ENCODE measurements at places on chromosomes 1 and 21.
A peak's percentile ranks its signal among the peaks of the same experiment; 100 is the strongest.

DNA sequence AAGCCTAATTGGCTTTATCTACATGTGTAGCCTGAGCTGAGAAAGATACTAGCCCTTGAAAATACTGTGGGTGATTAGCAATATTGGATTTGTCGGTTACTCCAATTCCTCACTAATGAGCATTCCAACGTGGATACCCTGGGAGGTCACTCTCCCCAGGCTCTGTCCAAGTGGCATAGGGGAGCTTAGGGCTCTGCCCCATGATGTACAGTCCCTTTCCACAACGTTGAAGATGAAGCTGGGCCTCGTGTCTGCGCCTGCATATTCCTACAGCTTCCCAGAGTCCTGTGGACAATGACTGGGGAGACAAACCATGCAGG, 2.6 kb downstream of the RCC1 start:
- DNase-seq, result no peak

DNA sequence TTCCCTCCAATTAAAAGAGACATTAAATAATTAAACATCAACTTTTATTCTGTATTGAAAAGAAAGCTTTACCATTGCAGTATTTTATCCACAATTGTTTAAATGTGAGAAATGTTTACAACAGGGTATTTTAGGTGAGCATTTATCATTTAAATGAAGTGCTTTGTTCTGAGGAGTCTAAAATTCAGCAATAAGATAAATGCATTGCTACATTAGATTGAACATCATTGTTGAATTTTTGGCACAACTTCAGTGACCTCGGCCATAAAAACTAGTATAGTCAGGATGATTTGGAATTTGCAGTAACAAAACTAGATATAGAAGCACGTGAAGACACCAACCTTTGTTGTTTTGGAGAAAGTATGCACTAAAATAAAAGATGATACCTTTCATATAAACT, 692.9 kb downstream of the USP25 start:
- no peak for DNase-seq

DNA sequence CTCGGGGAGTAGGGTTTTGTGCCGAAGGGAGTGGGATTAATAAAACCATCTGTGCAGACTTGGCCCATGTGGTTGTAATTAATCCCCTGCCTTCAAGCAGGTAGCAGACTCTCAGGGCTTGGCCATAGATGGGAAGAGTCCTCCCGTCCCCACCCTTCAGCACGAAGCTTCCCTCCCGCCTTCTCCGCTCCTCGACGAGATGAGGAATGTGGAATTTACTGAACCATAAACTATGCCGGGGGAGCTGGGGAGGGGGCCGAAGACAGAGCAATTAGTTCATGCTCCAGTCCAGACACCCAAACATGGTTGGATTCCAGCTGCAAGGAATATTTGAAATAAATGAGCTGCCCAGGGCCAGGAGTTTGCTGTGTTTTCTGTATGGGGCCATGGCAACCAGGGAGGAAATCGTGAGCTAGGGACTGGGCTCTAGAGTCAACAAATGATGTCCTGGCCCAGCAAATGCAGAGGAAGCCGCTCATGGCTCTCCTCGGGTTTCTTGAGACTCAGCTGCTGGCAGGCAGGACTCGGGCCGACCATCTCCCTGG, 78.8 kb downstream of the SPSB1 start:
- DNase-seq, result no peak

- DNase-seq, result no peak
Observed at GRCh38 chr1:21553116-21553926, 44.1 kb downstream of the ALPL start.

GRCh38 chr1:8461351-8462110, 143.6 kb downstream of the SLC45A1 start:
- no peak for DNase-seq

DNA sequence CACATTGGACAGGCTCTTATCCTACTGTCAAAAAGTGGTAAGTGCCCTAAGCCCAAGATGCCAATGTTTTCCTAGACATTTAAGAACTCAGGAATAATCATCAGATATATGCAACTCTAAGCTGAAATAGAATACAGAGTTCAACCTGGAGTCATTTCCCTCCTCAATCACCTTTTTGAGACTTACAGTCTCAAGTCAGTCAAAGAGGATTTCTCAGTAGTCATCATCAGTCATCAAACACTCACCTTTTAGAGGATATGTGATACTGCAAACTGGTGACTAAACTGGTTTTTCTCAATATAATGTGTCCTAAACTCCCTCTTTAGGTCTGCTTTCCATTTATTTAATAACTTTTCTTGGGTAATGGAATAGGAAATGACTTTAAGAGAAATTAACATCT, 145.3 kb upstream of the ADAMTS5 start:
- no peak for DNase-seq

- DNase-seq, result no peak
Observed at GRCh38 chr1:240309769-240310168, 218.1 kb downstream of the FMN2 start.

DNA sequence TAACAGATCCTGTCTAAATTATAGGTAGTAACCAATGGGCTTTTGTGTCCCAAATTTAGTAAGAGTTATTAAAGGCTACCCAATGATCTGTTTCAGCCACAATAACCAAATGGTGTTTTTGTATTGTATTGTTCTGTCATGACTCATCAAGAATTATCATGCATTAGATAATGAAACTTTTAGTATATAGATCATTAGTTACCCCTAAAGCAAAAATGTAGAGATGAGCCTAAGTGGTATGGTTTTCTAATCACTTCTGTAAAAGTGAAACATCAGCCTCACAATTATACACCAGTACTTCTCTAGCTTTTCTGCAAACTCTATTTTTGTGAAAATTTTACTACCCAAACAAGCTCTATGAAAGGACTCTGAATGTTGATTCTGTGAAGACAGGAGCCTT, 71.4 kb downstream of the LRRC7 start:
- no peak for DNase-seq

DNA sequence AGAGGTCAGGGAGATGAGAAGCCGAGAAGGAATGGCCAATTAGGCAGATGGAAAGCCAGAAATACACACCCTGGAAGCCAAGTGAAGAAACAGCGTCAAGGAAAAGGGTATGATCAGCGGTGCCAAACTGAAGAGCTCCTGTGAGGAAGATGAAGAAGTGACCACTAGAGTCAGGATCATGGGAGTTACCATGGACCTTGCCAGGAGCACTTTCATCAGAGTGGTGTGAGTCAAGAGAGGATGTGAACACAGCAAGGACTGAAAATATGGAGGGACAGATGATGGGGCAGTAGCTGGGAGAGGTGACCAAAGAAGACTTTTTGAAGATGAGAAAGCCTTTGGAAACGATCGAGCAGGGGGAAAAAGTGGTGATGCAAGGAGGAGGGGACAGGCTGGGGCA, 50.4 kb downstream of the CD34 start:
- DNase-seq, result no peak

DNA sequence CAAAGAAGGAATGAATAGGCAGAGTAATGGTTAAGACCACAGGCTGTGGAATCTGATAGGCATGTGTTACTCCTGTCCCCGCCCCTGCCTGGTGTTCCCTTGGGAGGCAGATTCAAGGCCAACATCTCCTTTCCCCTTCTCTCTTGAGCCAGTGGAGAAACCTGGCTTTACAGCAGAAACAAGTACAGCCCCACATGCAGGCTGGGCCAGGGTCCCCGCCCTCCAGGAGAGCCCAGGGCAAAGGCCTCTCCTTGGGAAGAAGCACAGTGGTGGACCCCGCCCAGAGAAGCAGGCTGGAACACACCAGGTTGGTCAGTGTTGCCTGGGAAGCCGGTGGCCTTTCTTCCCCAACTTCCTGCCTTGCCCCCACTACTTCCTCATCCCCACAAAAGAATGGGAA, 6.8 kb downstream of the C1orf167 start:
- no peak for DNase-seq

DNA sequence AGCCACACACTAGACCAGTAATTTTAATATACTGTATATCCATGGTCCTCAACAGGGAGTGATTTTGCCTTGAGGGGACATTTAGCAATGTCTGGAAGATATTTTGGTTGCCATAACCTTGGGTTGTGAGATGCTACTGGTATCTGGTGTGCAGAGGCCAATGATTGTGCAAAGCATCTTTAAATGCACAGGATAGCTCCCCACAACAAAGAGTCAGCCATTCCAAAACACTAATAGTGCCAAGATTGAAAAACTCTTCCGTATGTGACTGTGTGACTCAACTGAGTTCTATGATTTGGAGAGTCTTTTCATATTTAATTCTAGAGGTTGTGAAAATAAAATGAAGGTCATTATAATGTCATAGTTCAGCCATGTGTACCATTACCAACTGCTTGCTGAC, 141.4 kb upstream of the CACYBP start:
- no peak for DNase-seq

DNA sequence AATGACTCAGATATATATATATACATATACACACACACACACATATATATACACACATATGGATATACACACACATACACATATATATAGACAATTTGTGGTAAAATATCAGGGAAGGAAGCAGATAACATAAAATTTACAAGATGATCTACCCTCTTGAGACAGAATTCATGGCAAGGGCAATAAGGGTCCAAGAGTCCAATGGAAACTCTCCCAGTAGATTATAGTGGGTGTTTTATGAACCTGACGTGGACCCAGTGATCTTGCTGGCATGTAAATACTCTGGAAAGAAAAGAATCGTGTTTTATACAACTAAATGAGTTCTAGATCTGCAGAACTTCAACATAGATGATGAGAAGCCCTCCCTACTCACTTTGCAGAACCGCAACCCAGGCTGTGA, 49.3 kb downstream of the DENND1B start:
- no peak for DNase-seq

DNA sequence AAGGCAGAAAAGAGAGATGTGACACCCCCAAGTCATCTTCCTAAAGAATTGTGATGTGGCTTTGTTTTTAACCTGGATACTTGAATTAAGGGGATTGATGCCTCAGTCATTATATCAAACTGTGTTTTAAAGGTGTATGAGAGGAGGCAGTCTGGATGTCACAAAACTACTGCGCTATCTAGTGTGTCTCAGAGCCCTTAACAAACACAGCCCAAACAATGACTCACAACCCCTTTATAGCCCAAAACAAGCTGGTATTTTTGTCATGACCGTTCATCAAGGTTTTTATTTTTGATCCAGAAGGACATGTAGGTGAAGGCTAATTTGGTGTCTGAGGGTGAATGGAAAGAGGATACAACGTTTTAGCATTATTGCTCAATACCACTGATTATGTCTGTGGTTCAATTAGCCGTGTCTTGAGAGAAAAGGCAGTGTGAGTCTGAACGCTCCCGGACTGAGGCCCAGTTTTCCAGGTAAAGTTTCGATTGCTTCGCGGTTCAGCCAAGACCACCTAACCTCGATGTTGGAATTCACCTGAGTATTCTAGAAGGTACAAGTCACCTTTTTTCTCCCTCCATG, 71.6 kb downstream of the SGIP1 start:
- DNase-seq, result no peak

DNA sequence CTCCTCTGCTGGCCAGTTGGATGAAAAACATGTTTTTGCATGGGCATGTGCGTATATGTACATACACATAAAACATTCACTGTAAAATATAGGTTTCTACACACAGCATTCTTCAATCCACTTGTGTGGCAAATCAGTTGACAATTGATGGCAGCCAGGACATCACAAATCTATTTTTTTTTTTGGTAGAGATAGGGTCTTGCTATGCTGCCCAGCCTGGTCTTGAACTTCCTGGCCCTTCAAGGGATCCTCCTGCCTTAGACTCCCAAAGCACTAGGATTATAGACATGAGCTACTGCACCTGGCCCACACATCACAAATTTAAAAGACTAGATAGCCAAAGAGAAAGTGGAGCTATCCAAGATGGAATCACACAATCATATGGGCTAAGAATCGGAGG, 39.6 kb downstream of the ARHGEF11 start:
- DNase-seq, result no peak

DNA sequence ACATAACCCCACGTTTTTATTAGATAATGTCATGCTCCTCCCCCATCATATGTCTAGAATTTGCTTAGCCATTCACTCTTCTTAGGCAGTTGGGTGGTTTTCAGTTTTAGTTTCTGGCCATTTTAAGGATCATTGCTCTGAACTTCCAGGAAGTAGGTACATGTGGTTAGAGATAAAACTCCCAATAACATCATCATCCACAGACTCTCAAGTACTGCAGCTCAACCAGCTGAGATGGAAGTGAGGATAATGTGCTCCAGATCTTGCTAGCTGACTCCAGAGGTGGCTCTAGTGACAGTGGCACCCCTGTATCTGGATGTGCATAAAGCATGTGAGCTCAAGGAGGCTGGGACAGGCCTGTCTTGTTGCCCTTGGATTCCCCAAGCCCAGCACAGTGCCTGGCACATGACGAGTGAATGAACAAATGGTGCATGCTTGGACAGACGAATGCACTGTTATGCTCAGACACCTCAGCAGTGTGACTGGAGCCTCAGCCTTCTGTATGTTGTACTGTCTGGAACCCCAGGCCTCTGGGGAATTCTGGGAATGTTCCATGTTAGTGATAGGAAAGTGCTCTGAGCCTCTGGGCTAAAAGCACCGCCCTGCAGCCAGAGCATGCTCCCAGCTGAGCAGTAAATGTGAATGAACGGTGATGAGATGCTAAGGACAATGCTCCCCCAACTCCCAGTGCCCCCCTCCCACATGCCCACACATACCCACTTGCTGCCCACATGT, 16.4 kb upstream of the KCNN3 start:
- no peak for DNase-seq

- peak; percentile 22 for DNase-seq
Observed at GRCh38 chr1:211329764-211330201, 3.1 kb downstream of the TRAF5 start.

GRCh38 chr1:23496490-23497181, 12.7 kb upstream of the ASAP3 start:
- no peak for DNase-seq

GRCh38 chr1:175394739-175395138, 202.2 kb upstream of the KIAA0040 start:
- peak; percentile 25 for DNase-seq

DNA sequence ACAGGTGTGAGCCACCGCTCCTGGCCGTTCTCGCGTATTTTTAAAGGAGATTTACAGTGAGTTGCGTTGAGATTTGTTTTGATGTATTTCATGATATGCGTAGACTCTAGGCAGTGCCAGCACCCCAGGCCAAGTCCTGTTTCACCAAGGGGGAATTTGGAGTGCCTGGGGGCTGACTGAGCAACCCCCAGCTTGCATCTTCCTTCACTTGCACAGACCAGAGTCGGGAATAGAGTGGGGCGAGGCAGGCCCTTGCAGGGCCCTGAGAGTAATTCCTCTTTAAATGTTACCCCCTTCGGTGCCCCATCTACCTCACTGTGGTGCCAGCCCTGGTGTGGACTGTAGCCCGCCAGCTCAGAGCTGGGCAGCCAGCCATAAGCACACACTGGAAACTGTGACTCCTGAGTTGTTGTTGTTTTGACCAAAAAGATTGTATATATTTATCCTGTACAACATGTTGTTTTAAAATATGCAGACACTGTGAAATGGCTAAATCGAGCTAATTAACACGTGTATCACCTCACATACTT, 269.5 kb downstream of the NPHP4 start:
- DNase-seq, result no peak

DNA sequence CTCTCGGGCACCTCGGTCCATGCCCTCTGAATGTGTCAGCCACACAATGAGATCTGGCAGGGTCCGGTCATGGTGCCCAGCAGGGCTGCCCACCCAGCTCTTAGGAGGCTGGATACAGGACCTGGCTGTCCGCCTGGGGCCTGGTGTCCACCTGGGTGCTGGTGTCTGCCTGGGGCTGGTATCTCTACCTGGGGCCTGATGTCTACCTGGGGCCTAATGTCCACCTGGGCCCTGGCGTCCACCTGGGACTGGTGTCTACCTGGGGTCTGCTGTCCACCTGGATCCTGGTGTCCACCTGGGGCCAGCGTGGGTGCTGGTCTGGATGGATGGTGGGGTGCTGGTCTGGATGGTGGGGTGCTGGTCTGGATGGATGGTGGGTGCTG, 45.1 kb upstream of the ACTRT2 start:
- DNase-seq, result no peak

- peak; percentile 7 for DNase-seq
Observed at GRCh38 chr1:85692730-85693314, 15.4 kb downstream of the ZNHIT6 start.

Measured in NCI-H345 (cell line).